ENCODE measurements at places on chromosomes 4 and X.

GRCh38 chr4:52640808-52641565, 18.1 kb downstream of the USP46 start:
- no peak for DNase-seq

GRCh38 chr4:88159229-88159725, 838 bp upstream of the ABCG2 start:
- DNase-seq = no peak

DNA sequence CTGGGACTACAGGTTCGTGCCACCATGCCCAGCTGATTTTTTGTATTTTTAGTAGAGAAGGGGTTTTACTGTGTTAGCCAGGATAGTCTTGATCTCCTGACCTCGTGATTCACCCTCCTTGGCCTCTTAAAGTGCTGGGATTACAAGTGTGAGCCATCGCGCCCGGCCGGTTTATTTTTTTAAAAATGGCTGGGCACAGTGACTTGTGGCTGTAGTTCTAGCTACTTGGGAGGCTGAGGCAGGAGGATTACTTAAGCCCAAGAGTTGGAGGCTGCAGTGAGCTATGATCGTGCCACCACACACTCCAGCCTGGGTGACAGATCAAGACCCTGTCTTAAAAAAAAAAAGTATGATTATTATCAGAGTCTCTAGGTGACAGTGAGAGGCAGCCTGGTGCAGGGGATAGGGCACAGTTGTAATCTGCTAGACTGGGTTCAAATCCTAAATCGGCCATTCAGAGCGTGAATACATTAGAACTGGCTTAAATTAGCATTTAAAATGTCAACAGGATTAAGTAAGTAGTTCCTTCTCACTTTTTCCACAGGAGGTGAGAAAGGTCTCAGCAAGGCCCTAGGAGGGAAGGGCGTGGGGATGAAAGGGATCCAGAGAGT, 435 bp upstream of the MGST2 start:
- DNase-seq = no peak

DNA sequence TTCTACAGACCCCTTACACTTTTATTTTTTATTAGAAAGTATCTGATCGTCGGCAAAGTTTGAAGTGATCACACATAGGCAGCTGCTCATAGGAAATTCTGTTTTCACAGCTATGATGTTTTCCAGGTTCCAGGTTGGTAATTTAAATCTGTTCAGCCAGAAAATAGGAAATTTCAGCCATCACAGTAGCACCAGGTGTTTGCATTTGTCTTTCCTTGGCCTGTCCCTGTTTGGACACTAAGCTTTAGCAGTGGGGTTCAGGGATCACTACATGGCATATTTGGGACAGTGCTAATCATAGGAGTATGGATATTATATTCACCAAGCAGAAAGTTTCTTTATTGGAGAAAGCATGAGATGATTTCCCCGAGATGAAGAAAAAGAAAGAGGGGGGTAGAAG, 92.9 kb downstream of the ANK2 start:
- no peak for DNase-seq

- DNase-seq = no peak
These were observed 409.2 kb downstream of the TLL1 start for GRCh38 chr4:166282081-166282770.

- DNase-seq = no peak
These were observed 3.6 kb downstream of the ABLIM2 start for GRCh38 chr4:8155048-8155447.

GRCh38 chr4:117637347-117637746, 396.9 kb upstream of the NDST3 start:
- DNase-seq = no peak

GRCh38 chr4:5452156-5452555, 256.2 kb downstream of the EVC2 start:
- DNase-seq = no peak

GRCh38 chrX:71532078-71532752, 689 bp upstream of the OGT start:
- peak; percentile 35 for DNase-seq

DNA sequence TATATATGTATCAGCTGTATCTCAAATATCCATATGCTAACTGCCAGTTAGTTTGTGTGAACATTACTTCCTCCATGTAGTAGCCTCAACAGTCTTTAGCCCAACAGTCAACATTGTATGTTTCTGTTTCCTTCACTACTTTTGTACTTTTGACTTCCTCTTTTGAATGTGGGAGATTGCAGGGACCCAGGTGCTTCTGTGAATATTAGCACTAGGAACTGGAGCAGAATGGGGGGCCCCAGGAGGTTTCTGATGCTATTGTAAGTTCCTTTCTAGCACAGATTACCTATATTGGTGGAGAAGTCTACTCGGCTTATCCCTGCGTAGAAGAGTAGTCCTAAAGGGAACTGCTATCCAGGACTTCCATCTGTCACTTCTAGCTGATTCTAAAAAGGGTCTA, 2.3 kb downstream of the PLAC8 start:
- no peak for DNase-seq

GRCh38 chr4:48490680-48491513, 845 bp downstream of the ZAR1 start:
- DNase-seq = no peak

GRCh38 chrX:153476666-153477363, 6.4 kb upstream of the HAUS7 start:
- DNase-seq = no peak

GRCh38 chr4:118783887-118784286, 52.0 kb downstream of the SEC24D start:
- DNase-seq = no peak

- DNase-seq = no peak
These were observed 16.3 kb downstream of the MAN2B2 start for GRCh38 chr4:6591313-6591712.

DNA sequence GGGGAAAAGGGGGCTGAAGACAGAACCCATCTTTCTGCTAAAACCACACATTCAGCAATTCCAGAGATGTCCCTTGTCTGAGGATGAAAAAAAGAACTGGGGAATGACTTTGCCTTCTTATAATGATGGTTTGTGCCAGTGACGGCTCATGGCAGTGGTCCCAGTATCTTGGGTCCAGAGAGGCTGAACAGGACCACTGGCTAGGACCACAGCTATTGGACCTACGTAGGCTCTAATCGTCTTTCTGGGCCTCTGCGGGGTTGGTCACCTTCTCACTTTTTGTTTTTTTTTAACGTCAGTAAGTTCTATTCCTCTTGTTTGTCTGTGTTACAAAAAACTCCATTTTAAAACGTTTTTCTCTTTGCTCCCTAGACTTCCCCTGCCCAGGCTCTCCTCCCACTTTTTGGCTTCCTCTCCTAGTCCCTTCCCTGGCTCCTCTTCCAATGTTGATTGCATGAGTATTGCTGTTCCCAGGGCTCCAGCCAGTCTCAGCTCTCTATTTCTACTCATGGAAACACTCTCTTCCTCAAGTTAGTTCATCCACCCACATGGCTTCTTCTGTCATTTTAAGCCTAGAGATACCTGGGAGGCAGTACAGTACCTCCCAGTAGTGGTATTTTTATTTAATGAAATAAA, 52.6 kb upstream of the STX18 start:
- DNase-seq = no peak

GRCh38 chr4:94523617-94524016, 71.9 kb downstream of the PDLIM5 start:
- DNase-seq = no peak

DNA sequence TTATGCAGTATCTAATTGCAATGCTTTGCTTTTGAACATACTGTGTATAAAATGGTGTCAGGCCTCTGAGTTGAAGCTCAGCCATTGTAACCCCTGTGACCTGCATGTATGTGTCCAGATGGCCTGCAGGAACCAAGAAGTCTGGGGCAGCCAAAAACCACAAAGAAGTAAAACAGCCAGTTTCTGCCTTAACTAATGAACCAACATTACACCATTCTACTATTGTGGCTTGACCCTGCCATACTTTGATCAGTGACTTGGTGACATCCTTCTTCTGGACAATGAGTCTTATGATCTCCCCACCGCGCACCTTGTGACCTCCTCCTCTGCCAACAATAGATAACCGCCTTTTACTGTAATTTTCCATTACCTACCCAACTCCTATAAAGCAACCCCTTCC, 131.6 kb downstream of the CBLL2 start:
- DNase-seq = no peak
